ENCODE measurements at places on chromosomes 13 and 19.

DNA sequence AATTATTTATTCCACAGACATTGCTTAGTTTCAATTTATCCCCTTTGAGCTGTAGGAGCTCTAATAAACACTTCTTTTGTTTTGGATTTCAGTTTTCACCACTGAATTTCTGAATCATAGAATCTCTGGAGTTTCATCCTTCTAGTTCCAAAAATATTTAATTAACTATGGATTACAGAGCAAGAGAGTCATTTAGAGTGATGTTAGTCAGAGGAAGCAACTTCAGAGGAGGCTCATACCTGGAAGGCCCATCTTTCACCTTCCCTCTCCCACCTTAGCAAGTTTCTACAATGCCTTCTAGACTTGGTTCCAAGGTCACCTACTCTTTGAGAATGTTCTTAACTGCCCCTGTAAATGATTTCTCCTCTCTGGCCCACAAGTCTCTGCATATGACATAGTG, 353.2 kb downstream of the SPRY2 start:
- no peak for DNase-seq

DNA sequence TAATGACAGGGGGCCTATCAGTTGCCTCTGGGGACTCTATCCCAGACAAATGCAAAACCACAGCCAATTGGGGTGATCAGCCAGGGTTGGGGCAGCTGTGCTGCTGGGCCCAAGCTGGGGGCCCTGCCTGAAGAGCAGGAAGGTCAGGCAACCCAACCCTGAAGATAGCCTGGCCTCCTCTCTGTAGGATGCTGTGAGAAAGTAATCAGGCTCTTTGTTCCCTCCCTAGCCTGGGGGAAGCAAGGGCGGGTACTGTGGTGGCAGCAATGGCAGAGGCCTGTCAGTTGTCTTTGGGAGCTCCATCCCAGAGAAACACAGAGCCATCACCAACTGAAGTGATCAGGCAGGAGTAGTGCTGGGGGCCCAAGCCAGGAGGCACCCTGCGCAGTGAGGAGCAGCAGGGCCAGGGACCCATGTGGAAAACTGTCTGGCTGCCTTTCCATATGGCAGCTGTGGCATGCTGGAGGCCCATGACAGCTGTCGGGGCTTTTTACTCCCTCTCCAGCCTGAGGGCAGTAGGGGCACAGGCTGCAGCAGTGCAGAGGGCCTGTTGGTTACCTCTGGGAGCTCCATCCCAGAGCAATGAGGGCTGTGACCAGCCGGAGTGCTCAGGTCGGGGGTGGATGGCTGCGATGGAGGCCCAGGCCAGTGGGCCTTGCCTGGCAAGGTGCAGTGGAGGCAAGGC, 73.6 kb upstream of the ATP12A start:
- no peak for DNase-seq

DNA sequence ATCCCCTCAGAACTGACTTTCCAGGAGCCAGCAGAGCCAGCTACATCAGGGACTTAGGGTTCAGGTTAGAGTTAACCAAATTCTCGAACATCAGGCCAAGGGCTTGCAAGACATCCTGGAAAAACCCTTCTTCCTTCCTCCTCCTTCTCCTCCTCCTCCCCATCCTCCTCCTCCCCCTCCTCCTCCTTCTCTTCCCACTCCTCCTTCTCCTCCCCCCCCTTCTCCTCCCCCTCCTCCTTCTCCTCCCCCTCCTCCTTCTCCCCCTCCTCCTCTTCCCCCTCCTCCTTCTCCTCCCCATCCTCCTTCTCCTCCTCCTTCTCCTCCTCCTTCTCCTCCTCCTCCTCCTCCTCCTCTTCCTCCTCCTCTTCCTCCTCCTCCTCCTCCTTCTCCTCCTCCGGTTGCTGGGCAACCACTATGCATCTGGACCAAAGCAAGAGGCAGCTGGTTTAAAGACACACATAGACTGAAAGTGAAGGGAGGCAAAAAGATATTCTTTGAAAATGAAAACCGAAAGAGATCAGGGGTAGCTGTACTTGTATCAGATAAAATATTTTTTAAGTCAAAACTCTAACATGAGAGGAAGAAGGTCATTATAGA, 5.9 kb upstream of the CCL25 start:
- no peak for DNase-seq

DNA sequence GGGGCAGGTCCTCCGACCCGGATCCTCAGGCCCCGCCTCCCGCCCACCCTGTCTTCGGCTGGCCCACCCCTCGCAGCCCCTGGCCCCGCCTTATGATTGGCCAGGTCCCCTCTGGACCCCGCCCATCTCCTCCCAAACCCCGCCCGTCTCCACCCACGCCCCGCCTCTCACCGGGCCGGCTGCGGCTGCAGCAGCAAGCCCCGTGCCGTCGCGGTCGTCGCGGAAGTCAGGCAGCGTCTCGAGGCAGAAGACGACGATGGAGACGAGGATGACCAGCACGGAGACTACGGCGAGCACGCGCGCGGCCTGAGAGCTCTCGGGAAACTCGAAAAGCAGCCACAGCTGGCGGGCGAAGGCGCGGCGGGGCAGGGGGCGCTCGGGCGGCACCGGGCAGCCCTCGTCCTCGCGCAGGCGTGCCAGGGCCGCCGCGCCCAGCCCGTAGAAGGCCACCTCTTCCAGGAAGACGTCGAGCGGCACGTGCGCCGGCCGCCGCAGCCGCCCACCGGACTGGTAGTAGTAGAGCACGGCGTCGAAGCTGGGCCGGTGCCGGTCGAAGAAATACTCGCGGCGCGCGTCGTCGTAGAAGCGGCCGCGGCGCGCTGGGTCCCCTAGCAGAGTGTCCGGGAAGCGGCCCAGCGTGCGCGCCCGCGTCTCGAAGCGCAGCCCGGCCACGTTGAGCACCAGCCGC, 495 bp downstream of the KCNA7 start:
- DNase-seq: no peak

DNA sequence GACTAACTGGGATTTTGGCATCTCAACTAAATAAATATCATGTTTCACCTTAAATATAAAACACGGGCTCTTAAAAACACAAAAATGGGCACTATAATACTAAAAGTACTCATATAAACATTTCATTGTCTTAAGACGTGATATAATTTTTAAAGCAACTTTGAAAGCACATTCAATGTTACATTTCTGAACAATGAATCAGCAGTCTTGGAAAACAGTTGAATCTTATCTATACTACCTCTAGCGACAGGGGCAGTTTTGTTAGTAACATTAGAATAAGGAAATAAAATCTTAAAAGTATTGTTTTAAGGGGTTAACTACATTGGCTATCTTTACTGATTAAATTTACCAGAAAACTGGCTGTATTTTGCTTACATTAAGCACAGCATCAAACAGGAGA, 156.9 kb downstream of the UGGT2 start:
- no peak for DNase-seq

DNA sequence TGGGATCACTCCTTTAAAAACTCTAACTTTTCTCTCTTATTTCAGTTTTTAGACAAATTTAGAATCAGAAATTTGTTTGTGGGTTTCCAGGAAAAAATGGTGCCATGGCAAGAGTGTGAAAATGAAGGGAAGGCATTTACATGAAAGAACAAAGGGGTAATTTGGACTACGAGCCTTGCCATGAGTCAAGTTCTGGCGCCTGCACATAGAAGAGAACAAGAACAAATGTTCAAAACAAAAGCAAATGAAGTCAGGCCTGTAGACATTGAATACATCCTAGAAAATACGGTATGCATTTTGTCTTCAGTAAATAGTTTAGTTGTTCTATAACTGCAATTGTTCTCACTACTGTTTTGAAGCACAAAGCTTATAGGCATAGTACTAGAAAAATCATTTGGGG, 1390.5 kb downstream of the EFNB2 start:
- no peak for DNase-seq

GRCh38 chr19:3115411-3115810, 20.4 kb upstream of the GNA15 start:
- no peak for DNase-seq

- DNase-seq: peak; percentile 97
Measured at GRCh38 chr19:12945479-12946091, at the start of gene RAD23A. Gene RAD23A (plus strand): TSS chr19:12945862. CDS start chr19:12945949, 87 bp downstream.

DNA sequence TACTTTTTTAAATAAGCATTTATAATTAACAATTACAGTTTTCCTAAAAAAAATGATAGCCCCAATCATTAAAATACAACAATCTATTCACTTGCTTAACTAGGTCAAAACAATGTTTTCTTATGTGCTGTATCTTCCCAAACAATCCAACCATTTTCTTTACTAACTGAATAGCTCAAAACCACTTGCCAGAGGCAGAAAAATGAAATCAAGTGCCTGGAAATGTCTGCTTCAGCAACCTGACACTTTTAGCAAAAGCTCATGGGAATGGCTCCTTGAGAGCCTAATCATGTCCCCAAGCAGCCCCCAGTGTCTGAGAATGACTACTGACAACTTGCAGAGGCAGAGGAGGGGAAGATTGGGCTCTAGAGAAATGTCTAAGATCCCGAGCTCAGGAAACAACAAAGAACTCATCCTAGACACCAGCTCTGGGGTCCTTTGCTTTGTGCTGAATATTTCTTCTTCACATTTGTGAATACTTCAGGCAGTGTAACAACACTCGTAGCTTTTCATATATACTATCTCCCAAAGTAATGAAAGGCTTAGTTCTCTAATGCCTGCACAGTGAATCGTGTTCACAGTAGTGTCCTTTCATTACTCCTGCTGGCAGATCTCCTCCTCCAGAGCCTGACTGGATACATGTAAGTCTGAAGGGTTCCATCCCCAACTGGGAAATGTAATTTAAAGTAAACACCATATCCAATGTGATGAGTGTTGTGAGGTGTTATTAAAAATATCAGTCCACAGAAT, 280.0 kb downstream of the LHFPL6 start:
- DNase-seq: no peak

GRCh38 chr19:4555657-4556561, 3.6 kb downstream of the SEMA6B start:
- DNase-seq: no peak

GRCh38 chr13:43697323-43697722, 89.4 kb downstream of the ENOX1 start:
- no peak for DNase-seq

DNA sequence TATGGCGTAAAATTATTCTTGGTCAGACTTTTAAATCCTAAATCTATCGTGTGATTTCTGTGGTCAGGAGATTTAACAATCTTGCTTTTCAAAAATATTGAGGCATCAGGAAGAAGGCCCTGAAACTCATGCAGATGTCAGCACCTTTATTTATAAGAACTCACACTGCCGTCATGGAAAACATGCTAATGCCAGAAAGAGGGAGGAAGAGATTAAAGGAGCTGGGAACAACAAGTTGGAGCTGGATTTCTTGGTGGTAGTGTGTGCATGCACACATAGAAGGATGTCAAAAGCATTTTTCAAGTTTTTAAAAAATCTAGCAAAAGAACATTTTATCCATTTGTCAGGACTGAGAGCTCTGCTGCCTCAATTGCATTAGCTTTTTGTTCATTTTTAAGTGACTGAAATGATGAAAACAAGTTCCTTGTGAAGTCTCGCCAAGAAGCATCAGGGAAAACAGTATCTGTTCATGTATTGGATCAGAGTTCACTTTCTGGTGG, 342.5 kb downstream of the SPRY2 start:
- no peak for DNase-seq
